Fibroblast of skin of scalp (primary cell): ENCODE measurements at places on chromosomes 16 and 17.
A peak's percentile ranks its signal among the peaks of the same experiment; 100 is the strongest.

DNA sequence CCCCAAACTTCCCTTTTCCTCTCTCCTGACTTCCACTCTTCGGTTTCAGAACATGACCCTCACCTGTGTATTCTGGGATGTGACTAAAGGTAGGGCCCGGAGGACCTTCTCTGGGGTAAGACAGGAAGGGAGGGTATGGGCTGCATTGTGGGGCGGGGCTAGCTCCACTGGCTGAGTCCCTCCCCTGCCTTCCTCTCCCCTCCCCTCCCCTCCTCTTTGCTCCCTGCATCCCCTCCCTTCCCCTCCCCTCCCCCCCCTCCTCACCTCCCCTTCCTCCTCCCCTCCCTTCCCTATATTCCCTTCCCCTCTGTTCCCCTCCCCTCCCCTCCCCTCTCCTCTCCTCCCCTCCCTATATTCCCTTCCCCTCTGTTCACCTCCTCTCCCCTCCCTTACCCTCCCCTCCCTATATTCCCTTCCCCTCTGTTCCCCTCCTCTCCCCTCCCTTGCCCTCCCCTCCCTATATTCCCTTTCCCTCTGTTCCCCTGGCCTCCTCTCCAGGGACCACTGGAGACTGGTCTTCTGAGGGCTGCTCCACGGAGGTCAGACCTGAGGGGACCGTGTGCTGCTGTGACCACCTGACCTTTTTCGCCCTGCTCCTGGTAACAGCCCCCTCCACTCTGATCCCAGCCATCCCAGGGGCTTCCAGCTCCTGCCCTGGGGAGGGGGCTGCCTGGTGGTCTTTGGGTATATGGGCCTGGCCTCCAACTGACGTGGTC lies 11.8 kb downstream of the ADGRG3 start:
- no peak for DNase-seq

DNA sequence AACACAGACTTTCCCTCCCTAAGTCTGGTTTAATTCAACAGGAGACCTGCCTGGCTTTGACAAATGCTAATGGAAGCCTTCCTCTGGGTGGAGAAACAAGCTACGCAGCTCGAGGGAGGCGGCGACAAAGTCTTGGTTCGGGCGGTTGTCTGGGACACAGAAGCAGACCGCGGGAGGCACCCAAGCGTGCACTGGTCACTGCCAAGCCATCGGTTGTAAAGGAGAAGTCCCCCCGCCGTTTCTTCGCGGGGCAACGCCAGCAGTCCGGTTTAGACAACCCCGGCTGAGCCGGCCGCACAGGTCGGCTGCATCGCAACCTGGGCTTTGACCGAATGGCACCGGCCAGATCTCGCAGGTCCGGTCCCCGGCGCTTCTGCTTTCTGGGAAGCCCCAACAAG lies 586 bp downstream of the GLYR1 start:
- peak; percentile 48 for DNase-seq

DNA sequence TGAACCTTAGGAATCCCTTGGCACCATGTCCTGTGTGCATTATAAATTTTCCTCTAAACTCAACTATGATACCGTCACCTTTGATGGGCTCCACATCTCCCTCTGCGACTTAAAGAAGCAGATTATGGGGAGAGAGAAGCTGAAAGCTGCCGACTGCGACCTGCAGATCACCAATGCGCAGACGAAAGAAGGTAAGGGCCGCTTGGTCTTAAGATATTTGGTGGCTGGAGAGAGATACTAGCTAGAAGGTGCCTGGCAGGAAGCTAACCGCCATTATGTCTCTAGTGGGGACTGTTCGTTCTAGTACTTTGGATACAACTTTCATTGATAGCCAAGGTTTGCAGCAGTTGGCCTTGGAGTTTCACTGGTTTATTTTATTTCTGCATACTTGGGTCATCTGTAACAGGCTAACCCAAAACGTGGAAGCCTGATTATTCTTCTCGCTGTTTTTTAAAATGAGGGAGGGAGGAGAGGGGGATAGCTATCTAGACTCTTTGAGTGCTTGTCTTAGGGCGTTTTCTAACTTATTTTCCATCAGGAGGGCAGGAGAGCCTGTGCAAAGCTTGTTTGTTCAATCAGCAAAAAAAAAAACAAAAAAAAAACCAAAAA lies 1.3 kb downstream of the RBBP6 start:
- DNase-seq, result no peak

- DNase-seq, result peak; percentile 57
Measured at GRCh38 chr17:609232-609810, 105.3 kb downstream of the VPS53 start.

GRCh38 chr17:72977771-72978417 lies 114.6 kb downstream of the SLC39A11 start:
- peak; percentile 31 for DNase-seq

DNA sequence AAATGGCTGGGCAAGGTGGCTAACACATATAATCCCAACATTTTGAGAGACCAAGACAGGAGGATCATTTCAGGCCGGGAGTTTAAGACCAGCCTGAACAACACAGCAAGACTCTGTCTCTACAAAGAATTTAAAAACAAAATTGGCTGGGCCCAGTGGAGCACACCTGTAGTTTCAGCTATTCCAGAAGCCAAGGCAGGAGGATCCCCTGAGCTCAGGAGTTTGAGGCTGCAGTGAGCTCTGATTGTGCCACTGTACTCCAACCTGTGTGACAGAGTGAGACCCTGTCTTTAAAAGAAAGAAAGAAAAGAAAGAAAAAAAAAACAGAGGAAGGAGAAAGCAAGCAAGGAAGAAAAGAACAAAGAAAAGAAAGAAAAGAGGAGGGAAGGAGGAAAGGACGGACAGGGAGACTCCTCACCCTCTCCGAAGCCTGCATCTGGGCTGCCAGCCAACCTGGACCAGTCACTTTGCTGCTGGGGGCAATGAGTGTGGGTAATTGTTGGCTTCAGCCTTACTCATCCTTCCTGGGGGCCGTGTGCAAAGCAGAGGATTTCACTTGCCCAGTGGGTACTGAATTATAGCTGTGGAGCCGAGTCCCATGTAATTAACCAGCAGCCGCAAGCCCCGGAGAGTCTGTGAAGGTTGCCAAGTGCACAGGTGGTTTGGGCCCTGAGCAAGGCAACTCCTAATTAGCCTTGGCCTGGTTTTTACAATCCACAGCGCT lies 6.7 kb upstream of the MT4 start:
- peak; percentile 69 for DNase-seq

- no peak for DNase-seq
Measured at GRCh38 chr16:10031473-10031872, 150.8 kb downstream of the GRIN2A start.

GRCh38 chr17:44376124-44376523 lies 12.5 kb upstream of the FAM171A2 start:
- DNase-seq, result peak; percentile 18

DNA sequence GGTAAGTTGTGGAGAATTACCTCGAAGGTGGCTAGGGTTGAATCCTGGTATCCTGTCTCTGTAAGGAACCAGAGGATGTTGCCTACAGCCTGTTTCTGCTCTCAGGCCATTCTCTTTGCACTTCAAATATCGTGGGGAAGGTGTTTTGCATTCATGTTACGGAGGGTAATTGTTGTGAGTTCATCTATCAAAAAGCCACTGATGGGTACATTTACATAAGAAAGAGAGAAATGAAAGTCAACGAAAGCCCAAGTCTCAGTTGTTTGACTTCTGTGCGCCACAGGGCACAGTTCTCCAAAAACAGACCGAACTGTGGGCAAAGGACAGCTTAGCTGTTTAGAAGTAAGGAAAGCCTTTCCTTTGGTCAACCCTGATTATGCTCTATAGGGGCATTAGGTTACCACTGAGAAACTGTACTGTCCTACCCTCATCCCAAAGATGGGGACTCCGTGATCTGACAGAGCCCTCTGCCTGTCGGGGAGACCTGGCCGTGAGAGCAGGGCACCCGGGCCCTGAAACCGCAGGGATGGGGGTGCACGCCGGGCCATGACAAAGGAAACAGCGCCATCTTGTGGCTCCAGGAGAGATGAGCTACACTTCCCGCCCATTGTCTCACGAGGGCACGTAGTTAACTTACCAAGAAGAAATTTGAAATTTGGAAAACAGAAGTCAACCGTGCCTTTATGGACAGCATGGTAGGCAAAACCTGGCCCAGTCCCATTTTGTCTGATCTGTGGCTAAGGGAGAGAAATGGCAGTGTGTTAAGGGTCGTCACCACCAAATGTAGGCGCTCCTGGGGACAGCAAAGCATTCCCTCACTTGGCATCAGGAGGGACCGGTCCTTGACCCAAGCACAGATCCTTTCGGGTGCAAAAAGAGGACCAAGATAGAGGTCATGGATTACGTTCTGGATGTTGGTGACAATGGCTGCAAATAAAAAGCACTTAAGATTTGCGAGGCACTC lies 74.5 kb upstream of the DYNLRB2 start:
- DNase-seq, result peak; percentile 64

DNA sequence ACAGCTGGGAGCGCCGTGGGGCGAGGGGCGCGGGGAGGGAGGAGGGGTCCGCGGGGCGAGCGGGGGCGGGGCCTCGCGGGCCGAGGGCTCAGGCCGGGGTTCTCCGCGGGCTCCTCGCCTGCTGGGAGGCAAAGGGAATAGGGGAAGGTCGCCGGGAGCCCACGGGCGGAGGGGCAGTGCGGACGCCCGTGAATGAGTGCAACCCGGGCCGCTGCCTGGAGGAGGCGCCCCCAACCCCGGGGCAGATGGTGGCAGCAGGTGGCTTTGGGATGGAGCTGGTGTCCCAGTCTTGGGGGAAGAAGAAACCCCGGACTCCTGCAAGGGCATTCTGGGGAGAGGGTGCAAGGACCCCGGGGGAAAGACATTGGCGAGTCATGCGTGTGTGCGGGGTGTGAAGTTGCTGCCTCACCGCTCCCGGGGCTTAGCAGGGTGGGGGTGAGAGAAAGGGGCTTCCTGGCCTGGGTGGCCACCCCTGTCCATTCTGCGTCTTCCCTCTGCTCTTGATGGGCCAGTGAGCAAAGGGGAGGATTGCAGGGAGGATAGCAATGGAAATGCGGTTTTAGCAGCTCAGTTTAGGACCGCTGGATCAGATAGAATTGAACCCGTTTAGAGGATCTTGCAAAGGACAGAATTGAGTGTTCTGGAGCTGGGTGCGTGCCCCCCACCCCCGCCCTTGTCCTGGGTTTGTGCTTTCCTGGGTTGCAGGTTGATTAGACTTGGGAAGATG lies 526 bp downstream of the KIAA0513 start:
- no peak for DNase-seq

GRCh38 chr16:19315889-19316433 lies 30.4 kb downstream of the CLEC19A start:
- no peak for DNase-seq

DNA sequence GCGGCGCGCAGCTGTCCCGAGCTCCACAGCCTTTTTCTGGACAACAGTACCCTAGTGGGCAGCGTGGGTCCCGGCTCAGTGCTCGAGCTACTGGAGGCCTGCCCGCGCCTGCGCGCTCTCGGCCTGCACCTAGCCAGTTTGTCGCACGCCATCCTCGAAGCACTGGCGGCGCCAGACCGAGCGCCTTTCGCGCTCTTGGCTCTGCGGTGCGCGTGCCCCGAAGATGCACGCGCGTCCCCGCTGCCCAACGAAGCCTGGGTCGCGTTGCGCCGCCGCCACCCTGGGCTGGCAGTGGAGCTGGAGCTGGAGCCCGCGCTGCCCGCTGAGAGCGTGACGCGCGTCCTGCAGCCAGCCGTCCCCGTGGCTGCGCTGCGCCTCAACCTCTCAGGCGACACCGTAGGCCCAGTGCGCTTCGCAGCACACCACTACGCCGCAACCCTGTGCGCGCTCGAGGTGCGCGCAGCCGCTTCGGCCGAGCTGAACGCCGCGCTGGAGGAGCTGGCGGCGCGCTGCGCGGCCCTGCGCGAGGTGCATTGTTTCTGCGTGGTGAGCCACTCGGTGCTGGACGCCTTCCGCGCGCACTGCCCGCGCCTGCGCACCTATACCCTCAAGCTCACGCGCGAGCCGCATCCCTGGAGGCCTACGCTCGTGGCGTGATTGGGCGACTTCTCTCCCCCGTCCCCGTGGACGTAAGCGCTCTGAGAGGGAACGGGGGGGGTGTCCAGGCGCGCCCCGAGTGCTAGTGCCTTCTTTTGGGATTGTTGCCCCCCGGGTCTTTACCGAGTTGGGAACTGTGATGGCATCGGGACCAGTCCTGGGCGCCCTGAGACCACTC lies 1.2 kb upstream of the HSF4 start:
- DNase-seq, result no peak

DNA sequence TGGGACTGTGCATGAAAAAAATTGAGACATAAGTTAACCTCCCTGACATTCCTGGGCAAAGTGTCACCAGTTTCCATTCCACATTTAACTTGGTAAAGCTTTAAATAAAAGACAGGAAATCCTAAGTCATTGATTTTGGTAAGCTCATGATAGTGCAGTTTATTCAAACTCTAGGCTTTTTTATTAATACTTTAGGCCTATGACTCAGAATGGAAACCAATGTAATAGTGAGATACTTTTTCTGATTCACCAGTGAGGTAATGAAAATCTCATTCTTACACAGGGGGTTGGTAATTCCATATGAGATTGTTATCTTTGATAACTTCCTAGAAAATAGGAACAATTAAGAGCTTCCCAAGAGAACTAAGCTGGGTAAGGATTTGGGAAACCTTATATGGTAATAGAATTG lies 91.1 kb downstream of the NLK start:
- peak; percentile 82 for DNase-seq

DNA sequence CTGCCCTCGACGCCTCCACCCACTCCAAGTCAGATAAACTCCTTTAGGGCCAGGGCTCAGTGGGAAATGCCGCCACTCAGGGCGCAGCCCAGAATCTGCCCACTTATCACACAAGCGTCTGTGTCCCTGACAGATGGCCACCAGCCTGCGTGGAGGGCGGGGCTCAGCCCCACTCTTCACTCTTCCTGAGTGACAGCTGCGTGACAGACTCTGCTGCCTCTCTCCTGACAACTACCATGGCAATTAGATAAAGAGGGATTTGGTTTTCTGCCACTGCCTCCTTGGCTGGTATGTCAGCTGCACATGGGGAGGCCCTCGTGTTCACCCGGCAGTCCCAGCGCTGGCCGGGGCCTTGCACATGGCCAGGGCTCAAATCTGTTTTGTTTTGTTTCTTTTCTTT lies 96.2 kb downstream of the RTN4RL1 start:
- no peak for DNase-seq

DNA sequence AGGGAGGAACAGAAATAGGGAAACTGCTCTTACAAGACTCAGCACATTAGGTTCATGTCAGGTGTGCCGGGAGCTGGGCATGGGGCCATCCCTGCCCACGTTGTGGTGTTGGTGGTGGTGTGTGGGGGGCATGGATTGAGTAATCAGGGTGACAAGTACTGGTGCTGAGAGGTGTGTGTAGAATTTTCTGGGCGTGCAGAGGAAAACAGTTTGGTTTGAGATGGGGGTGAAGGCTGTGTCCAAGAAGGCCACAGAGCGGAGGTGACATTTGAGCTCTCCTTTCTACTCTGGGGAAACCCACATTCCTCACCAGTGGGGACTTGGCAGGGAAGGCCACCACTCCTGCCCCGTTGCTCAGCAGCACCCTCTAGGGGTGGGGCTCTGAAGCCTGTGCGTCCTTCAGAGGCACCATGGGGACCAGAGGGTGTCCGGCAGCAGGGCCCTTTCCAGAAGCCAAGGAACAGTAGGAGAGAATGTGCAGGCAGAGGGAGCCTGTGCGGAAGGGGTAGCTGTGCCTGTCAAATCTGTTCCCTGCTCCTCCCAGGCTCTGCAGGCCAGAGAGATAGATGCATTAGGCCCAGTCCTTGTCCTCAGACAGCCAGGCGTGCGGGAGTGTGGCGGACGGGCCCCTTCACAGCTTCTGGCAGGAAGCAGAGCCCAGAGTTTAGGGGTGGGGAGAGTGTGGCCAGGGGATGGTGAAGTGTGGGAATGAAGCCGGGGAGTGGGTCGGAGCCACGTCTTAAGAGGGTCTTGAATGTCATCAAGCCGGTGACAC lies 48.7 kb upstream of the GSE1 start:
- no peak for DNase-seq

- no peak for DNase-seq
Measured at GRCh38 chr16:5062790-5063765, 2.7 kb downstream of the C16orf89 start.
